ENCODE measurements at places on chromosomes 7 and 10.
A peak's percentile ranks its signal among the peaks of the same experiment; 100 is the strongest.

DNA sequence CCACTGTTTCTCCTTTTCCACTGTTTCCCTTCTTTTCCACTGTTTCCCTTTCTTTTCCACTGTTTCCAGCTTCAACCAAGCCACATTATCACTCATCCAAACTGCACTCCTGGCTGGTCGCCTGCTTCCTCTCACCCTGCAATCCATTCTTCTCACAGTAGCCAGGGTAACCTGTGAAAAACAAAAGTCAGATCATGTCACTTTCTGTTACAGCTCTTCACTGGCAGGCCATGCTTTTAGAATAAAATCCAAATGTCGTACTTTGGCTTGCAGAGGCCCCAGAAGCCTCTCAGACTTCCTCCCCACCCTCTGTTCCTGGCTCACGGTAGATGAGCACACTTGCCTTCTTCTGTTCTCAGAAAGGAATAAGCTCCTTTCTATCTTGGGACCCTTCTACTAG is 33.9 kb downstream of the STARD3NL start:
- DNase-seq: no peak

GRCh38 chr7:129163875-129164544 is 19.5 kb downstream of the TSPAN33 start:
- DNase-seq: no peak

GRCh38 chr7:20164425-20165145 is 52.6 kb downstream of the MACC1 start:
- no peak for DNase-seq

GRCh38 chr10:48255722-48256121 is 18.8 kb downstream of the FRMPD2 start:
- no peak for DNase-seq

- DNase-seq: no peak
These were observed 134.6 kb downstream of the ZNF467 start for GRCh38 chr7:149638566-149639320.

- no peak for DNase-seq
These were observed 176.9 kb downstream of the CHN2 start for GRCh38 chr7:29371472-29371871.

GRCh38 chr10:124658591-124659242 is 85.5 kb downstream of the FAM53B start:
- no peak for DNase-seq

DNA sequence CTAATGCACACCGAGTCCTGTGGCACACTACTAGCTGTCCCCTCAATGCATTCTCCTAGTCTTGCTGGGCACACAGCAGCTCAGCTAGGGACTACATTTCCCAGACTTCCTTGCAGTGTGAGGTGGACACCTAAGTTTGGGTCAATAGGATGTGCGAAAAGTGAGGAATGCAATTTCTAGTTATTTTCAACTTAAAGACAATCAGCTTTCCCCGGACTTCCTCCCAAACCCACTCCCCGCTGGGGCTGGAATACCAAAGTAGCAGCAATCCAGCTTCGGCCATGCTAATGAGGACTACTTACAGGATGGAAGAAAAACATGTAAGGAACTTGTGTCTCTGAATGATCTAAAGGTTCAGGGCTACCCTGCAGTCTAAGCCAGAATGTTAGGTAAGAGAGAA is 286.4 kb upstream of the LRRN3 start:
- DNase-seq: no peak

GRCh38 chr10:100014071-100014762 is 4.5 kb upstream of the DNMBP start:
- DNase-seq: peak; percentile 47

DNA sequence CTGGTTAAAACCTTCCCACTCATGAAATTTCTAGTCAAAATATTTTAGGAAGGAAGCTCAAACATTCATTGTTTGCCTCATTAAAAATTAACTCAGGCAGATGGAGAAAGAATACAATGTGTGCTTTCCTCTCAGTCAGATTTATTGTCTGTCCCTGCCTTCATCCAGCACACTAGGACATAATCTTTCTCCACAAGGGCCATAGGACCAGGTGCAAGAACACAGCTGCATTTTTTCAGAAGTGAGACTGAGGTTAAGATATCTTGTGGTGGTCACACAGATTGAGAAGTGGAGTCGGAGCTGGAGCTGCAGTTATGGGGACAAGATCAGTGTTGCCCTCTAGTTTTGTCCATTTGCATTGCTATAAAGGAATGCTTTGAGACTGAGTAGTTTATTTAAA is 666.3 kb downstream of the CCSER2 start:
- DNase-seq: no peak

DNA sequence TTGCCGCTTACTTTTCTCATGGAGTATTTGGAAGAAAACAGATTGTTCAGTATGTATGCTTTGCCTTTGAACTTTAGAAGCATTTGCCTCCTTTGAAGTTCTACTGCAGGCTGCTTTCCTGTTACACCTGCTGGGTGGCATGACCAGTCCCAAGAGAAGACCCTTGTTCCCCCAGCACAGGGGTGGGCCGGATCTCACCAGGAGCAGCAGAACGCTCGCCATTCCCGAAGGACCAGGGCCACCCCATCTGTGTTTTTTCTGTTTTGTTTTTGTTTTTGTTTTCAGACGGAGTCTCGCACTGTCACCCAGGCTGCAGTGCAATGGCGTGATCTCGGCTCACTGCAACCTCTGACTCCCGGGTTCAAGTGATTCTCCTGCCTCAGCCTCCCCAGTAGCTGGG is 493.6 kb downstream of the PTPRN2 start:
- DNase-seq: no peak

DNA sequence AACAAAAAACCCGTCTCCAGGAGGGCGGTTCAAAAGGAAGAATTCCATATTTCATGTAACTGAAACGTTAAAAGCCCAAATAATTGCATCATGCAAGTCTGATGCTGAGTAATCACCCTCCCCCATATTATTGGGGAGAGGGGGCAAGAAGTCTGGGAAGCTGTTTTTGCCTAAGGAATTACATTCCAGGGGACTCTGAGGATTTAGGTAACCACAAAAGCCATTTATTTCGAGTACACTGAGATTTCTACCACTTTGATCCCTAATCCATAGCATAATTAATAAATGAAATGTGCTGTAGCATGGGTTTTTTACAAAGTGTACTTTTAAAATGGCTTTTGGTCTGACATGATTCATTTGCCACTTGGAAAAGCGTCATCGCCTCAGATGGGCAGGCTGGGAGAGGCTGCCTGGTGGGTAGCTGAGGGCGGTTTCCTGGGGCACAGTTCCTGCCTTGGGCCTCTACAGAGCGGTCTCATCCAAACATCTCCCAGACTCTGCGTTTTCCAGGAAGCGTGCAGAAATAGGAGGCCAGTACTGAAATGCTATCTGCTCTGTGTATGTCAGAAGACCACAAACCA is 106.5 kb downstream of the TCF7L2 start:
- no peak for DNase-seq

DNA sequence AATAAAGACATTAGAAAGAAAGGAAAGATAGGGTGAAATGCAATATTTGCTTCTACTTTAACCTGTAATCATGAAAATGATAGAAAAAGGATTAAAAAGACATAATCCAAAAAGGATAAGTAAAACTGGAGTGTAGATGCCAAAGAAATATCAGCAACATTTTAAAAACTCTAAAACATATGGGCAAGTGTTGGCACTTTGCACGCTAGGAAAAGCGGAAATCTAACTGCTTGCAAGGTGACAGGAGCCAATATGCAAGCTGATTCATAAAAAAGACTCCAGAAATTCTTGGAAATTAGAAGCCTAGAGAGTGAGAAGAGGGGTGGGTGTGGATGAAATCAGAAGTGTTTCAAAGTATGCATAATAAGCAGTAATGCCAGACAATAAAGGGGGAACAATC is 161.1 kb downstream of the SEMA3E start:
- DNase-seq: no peak

GRCh38 chr10:11631890-11632587 is 20.6 kb upstream of the USP6NL start:
- DNase-seq: no peak

- DNase-seq: no peak
These were observed 31.7 kb upstream of the CASD1 start for GRCh38 chr7:94477878-94478277.

- DNase-seq: no peak
These were observed 206.3 kb downstream of the MDFIC start for GRCh38 chr7:115128154-115128553.

- no peak for DNase-seq
These were observed 25.5 kb upstream of the BAG3 start for GRCh38 chr10:119625570-119626280.

DNA sequence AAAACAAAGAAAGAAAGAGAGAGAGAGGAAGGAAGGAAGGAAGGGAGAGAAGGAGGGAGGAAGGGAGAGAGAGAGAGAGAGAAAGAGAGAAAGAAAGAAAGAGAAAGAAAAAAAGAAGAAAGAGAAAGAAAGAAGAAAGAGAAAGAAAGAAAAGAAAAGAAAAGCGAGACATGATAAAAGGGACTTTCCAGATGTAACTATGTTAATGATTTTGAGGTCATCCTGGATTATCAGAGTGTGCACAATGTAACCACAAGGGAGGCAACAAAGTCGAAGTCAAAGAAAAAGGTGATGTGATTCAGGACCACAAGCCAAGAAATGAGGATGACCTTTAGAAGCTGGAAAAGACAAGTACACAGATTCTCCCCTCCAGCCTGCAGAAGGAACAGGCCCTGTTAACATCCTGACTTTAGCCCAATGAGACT is 48.9 kb upstream of the PAX2 start:
- DNase-seq: peak; percentile 23

- DNase-seq: no peak
These were observed 7.7 kb downstream of the ACSM6 start for GRCh38 chr10:95201736-95202135.

DNA sequence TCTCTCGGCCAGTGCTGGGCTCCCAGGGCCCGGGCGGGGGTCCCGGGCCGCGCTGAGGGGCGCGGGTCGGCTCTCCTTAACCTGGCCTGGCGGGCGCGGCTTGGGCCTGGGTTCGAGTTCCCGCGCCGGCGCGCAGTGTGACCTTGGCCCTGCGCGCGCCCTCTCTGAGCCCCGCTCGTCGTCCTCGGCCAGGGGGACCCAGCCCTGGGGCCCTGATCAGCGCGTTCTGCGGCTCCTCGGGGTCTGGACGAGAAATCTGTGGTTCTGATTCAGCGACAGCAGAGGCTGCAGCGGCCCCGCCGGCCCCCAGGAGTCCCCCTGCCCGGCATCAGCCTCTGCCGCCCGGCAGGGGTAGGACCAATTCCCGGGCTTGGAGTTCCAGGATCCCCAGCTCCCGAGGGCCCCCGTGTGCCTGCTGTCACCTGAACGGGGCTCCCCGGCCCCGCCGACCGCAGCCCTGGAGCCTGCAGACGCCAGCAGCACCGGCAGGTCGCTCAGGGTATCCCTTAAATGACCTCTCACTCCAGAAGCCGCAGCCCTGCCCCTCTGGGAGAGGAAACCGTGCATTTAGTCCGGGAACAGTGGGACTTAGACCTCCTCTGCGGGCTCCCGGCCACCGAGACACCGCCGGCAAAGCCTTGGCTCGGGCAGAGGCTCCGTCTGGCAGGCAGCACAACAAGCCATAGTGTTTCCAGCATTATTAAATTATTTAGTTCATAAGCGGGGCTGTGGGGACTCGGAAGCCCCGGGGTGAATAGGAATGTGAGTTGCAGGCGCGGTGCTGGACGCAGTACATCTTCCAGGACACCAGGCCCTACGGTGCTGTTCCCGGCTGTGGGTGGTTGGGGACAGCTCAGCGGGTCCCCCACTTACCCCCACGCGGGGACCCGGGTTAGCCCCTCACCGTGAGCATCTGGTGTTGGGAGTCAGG is 572 bp downstream of the CHST12 start:
- peak; percentile 16 for DNase-seq

- DNase-seq: no peak
These were observed 77.1 kb downstream of the NRF1 start for GRCh38 chr7:129688503-129689222.

DNA sequence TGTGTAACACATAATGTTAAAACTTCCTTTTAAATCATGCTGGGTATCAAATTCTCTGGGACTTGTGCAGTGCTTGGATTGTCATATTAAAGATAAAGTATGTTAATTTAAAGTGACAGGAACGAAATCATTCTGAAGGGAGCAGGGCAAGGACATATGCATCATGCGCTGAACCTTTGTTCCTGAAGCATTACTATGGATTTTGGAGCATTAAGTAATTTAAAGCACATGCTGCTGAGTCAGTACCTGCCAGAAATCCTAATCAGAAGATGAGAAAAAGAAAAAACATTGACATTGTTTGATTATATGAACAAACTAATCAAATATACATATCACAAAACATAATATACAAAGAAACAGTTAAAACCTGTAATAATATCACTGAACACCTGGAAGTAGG is 101.4 kb downstream of the MICU1 start:
- DNase-seq: no peak

DNA sequence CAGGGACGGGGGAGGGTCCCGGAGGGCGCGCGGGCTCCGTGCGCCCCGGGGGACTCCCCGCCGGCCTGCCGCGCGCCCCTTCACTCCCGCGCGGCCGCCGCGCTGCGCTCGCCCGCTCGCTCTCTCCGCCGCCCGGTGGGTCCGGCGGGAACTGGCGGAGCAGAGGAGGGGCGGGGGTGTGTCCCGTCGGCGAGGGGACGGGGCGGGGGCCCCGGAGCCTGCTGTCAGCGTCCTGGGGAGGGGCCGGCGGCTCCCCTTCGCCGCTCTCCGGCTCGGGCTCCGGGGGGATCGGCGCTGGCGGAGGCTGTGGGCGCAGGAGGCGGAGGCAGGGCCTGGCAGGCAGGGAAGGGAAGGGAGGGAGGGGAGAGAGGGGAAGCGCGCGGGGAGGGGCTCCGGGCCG is at the start of gene SH3PXD2A:
Gene SH3PXD2A (minus strand): TSS at position 153 of the 400 bp plus-strand sequence. CDS start 310 bp downstream, outside the sequence.
- DNase-seq: no peak

DNA sequence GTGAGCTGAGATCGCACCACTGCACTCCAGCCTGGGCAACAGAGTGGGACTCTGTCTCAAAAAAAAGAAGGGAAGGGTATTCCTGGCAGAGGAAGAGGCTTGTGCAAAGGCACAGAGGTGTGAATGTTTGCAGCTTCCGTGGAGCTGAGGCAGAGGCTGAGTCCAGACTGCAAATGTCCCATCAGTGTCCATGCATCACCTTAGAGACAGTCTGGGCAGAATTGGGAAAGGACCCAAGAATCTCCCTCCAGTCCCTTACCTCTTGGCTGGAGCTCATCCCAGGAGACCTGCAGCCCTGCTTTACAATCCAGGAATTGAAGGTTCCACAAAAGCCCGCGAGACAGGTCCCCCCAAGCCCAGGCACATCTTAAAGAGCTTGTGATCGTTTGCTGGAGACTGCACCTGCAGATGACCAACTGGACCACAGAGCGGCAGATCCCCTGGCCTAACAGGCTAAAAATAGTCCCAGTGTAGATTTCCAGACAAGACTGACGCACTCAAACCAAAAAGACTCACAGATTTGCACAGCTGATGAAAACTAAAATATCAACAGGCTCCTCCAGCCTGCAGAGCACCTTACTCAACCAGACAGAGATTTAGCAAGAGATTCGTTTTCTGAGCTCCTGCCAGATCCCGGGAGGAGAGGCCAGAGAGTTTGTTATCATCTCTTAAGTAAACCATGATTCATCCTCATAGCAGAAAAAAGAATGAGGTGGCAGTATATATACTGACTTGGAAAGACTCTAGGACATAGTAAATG is 22.9 kb upstream of the NANOS1 start:
- no peak for DNase-seq

DNA sequence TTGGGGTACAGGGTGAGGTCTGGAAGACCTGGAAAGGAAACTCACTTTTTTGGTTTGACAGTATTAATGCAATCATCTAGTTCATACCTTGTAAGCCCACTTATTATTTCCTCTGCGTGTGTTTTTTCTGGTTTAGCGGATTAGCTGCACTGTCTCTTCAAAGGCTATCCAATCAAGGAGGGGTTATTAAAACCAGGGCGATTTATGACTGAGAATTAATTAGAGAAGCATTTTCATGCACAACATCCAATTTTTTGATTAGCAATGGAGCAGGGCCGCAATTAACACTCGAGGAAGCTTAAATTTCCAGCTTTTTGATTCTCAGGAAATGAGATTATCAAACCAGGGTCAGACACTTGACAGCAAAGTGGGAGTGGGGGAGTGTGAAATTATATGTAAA is 248.9 kb downstream of the EXOC4 start:
- DNase-seq: no peak

All from stimulated activated naive B cell treated with anti-CD40 and anti-IgM and Interleukin-4, amounts not matched to agents 10 μg/mL and 1 μg/mL and 100 μg/mL, for 72 hours (primary cell).